ENCODE measurements at places on chromosomes 1 and 21. TPM values are rescaled to one million over a fixed set of nuclear protein-coding genes. Genes with fewer than 3 reads are reported as not detected.

KLHL17 gene
- total RNA-seq, result 58.8 TPM

DNA sequence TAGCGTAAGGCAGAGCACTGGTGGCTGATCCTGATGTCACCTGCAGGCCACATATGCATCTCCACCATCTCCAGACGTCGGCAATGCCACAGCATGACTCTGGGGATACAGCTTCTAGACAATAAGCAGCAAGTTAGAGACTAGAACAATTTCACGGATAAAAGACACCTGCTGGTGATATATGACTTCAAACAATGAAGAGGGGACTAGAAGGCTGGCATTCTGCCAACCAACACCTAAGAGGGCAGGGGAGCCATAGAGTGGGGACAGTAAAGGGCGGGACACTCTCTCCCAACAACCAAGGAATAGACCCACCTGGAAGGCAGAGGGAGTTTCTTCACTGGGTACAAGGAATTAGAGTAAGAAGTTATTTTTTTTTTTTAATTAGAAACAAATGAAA lies 126.7 kb downstream of the SIM2 start:
- H3K27me3 ChIP-seq, result no peaks in the 10 kb centered on the region
- H3K36me3 ChIP-seq, result no peaks in the 10 kb centered on the region
- DNase-seq, result no peak
- no peak overlapping the region for H3K27ac ChIP-seq
- H3K4me3 ChIP-seq, result no peak overlapping the region

- H3K27ac ChIP-seq, result no peak overlapping the region
- H3K27me3 ChIP-seq, result no peaks in the 10 kb centered on the region
- DNase-seq, result no peak
- no peaks in the 10 kb centered on the region for H3K4me1 ChIP-seq
- H3K36me3 ChIP-seq, result no peaks in the 10 kb centered on the region
These were observed 55.1 kb downstream of the DISP3 start for GRCh38 chr1:11533790-11534787.

DNA sequence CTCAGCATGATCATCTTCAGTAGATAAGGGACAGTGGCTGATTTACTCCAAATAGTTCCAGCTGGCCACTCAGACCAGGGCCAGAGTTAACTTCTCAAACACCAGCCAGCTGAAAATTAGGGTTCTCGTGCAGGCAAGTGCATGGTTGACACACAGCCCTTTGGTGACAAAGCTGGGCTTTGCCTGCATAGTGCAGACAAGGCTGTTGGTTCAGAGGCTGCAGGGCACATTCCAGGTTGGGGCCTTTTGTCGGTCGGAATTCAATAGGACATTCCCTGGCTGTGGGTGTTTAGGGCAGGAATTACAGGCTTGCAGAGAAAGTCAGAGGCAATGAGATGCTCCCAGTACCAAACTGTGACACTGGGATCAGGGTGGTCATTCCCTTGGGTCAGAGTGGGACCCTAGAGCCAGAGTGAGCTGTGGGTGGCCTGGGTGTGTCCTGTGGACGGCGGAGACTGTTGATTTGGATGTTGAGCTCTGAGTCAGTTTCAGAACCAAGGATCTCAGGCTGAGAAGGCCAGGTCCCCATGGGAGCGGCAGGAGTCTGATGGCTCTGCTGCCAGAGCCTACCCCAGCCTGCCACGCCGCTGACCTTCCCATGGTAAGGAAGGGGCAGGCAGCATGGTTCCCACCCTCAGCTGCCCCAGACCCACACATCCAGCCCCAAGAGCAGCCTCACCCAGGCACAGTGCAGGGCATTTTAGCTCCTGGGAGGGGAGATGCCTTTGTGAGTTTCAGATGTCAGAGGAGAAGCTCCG lies 56.2 kb downstream of the STUM start:
- no peaks in the 10 kb centered on the region for H3K36me3 ChIP-seq
- no peak overlapping the region for H3K27ac ChIP-seq
- H3K27me3 ChIP-seq, result peaks cover 7% of the 10 kb centered on the region
- no peak for DNase-seq
- no peak overlapping the region for H3K4me3 ChIP-seq

Measured in Panc1 (cell line).